GM23248 (cell line): ENCODE measurements at places on chromosomes 7 and 10.

DNA sequence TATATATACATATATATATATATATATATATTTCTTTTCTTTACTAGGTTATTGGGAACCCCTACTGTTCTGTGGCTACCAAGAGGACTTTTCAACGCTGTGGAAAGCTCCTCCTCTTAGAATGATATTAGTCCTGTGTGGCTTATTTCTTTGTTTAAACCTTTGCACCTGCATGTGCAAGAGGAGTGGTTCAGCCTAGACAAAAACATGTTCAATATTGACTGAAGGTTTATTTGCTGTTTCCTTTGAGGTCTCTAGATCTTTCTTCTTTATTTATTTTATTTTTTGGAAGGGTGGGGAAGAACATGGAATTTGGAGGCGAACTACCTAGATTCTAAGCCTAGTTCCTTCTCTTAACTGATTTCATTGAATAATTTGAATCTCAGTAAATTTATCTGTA lies 118.1 kb downstream of the GNAT3 start:
- DNase-seq: no peak

- peak; percentile 66 for DNase-seq
These were observed 37.4 kb downstream of the DNAJC9 start for GRCh38 chr10:73209705-73210104.

DNA sequence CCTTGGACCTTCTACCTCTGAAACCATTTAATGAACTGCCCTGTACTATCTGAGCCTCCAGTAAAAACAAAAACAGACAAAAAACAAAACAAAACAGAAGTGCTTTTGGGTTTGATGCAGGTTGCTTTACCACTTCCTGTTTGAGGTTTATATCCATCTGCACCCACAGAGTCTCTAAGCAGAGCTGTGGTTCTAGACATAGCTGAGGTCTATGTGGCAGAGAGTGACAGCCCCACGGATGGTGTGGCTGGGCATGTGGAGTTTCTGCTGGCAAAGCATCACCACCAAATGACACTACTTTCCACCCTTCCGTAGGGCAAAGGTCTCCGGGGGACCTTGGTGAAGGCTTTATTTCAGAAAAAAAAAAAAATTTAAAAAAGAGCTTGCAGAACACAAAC lies 754.2 kb downstream of the GRID1 start:
- no peak for DNase-seq

DNA sequence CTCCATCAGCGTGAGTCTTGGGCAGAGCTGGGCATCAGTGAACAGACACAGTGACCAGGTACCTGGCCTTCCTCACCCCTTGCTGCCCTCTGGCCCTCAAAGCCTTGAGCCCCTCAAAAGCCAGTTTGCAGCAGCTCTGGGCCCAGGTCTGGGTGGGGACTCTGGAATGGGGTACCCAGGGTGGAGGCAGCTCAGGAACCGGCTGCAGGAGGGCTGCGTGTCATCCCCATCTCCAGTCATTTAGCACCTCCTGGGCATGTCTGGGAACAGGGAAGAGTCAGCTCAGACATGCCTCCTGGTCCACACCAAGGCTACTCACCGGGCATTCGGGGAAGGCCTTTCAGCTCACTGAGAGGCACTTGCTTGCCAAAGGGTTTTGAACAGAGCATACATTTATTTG lies 503.3 kb downstream of the TCERG1L start:
- no peak for DNase-seq

DNA sequence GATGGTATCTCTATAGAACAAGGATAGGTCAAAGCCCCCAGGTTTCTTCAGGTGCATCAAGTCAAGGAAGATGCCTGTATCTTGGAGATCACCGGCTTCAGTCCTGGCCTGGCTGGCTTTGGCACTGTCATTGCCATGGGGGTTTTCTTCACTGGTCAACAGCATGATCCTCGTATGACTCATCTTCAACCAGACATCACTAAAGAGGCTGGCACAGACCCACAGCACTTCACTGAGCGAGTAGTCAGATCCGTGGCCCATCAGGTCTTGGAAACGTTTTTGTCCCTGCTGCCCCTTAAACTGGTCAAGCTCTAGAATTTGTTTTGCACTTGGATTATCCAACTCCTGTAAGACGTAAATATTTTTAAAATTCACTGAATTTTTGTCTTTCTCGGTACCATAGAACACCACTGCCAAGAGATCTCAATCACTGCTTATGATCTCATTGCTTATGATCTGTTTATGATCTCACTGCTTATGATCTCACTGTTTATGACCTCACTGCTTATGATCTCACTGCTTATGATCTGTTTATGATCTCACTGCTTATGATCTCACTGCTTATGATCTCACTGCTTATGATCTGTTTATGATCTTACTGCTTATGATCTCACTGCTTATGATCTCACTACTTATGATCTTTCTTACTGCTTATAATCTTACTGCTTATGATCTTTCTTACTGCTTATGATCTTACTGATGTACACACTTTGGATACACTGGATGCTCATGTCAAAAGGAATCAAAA lies 135.2 kb downstream of the CYP26A1 start:
- peak; percentile 78 for DNase-seq

- peak; percentile 1 for DNase-seq
These were observed 285.2 kb downstream of the PTPRN2 start for GRCh38 chr7:158302274-158303070.

- DNase-seq: peak; percentile 24
These were observed 59.9 kb upstream of the KAT6B start for GRCh38 chr10:74766501-74766900.

DNA sequence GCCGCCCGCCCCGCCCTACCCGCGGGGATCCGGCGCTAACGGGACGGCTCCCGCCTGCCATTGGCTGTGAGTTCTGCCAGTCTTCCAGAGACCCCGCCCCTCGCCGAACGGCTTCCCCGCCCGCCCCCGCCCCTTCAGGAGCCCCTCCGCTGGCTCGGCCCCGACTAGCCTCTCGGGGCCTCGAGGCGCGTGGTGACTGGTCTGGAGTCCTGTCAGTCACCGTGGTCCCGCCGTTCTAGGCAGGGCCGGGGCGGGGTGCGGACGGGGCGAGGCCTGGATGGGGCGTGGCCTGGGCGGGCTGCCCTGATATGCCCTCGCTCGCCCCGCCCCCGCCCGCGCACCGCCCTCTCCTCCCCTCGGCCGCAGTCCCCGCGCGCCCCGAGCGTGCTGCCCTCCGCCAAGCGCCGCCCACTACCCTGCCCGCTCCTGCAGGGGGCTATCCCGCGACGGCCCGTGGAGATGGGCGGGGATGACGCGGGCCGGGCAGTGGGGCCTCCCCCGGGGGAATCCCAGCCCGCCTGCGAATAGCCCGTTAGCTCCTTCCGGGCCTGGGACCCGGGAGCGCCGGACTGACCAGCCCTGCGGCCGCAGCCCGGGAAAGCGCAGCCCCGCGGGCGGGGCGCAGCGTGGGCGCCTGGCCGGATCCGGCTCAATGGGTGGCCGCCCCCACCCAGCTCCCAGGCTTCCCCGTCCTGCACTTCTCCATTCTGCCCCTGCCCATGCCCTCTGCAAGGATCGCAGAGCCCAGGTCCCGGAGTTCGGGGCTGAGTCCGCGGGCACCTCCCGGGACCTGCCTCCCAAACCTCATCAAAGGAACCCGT lies 444 bp upstream of the HIP1 start:
- DNase-seq: peak; percentile 100

DNA sequence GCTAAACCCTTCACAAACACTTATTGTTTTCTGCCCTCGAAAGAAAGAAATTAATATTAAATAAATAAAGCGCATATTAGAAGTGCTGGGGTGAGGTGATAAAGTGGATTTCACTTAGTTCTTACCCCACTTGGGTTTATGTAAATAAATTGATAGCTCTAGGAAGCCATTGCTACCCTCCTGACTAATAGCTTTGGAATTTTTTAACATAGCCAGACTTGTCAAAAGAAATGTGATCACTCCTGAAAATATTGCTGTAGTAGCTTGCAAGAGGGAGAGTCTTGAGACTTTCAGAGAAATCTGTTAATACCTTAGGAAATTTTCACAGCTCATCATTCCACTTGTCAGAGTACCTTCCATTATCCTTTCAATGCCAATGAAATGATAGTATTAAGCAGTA lies 7.6 kb downstream of the ARL5B start:
- peak; percentile 57 for DNase-seq

GRCh38 chr10:59623133-59624121 lies 86.2 kb downstream of the SLC16A9 start:
- no peak for DNase-seq

GRCh38 chr7:123784263-123784662 lies 35.5 kb upstream of the WASL start:
- no peak for DNase-seq

DNA sequence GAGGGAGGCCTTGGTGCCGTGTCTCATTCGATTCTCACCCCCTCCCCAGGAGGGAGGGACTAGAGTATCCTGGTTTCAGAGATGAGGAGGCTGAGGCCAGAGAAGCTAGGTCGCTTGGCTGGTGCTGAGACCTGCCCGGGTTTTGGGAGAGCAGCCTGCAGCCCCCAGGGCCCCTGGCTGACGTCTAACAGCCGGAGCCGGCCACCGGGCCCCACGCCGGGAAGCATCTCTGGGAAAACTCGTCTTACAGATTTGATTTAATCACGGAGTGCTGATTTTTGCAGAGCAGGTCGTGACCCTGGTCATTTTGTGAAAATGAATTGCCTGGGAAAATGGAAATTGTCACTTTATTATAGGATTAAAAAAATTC lies 97.5 kb downstream of the MICALL2 start:
- DNase-seq: no peak

DNA sequence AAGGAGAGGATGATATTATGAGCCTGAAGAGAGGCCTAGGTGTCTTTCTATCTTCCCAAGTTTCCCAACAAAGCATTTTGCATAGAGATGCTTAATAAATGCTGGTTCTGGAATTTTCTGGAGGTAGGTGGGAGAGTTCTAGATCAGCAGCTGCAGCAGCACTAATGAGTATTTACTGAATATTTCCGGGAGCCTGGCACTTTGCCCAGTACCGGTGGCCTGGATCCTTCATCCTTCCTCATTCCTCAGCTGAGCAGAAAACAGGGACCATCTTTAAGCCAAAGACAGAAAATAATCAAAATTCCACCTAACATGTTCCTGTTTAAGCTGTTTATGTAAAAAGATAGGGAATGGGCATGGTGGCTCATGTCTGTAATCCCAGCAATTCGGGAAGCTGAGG lies 813.2 kb upstream of the AUTS2 start:
- no peak for DNase-seq

DNA sequence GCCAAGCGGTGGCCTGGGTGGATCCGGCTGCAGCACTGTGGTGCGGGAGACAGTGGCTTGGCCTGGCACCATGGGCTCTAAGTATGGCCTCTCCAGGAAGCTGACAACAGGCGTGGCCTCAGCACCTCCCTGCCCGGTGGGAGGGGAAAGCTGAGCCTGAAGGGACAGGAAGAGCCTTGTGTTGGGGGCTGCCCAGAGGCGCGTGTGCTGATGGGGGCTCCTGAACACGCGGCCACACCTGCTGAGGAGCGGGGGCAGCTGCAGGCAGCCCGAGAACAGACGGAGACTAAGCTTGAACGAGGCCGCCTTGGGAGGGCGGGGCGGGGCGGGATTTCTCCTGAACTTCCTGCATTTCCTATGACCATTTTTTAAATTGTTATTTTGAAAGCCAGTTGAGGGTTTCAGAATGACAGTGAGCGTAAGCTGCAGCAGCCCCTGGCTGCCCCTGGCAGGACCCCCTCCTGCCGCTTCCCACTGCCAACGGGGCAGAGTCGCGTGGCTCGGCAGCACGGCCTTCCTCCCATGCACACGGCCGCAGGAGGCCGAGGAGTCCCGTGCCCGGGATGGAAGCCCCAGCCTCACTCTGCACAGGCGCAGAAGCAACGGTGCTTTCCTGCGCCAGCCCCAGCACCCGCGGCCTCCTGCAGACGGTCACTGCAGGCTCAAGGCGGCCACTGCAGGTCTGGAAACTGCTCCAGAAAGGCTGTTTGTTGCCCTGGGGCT lies 43.2 kb downstream of the DPYSL4 start:
- DNase-seq: no peak

DNA sequence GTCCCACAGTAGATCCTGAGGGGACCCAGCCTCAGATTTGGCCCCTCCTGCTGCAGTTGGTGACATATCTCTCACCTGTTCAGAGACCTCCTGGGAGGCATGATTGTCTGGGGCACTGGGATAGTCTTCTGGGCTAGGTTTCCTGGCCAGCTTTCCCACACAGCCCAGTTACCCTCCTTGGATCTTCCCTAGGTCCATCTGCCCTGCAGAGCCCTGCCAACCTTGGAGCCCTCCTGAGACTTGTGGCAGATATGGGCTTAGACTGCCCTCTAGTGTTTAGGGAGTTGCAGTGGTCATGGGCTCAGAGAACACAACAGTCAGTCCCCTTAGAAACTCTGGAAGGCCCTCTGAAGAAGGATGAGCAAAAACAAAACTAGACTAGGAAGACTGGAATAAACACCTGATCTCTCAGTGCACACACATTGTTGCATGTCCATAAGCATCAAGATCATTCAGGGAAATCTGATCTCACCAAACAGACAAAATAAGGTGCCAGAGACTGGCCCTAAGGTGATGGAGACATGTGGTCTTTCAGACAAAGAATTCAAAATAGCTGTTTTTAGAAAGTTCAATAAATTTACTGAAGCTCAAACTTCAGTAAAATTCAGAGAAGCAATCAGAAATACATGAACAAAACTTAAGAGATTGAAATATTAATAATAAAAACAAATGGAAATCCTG lies 324.6 kb downstream of the ATRNL1 start:
- DNase-seq: peak; percentile 20

GRCh38 chr7:47285860-47286491 lies 295.9 kb downstream of the TNS3 start:
- peak; percentile 85 for DNase-seq

- no peak for DNase-seq
These were observed 34.5 kb upstream of the GSAP start for GRCh38 chr7:77450613-77451012.

- DNase-seq: peak; percentile 100
These were observed 17.7 kb downstream of the ADAM8 start for GRCh38 chr10:133258818-133259601.

DNA sequence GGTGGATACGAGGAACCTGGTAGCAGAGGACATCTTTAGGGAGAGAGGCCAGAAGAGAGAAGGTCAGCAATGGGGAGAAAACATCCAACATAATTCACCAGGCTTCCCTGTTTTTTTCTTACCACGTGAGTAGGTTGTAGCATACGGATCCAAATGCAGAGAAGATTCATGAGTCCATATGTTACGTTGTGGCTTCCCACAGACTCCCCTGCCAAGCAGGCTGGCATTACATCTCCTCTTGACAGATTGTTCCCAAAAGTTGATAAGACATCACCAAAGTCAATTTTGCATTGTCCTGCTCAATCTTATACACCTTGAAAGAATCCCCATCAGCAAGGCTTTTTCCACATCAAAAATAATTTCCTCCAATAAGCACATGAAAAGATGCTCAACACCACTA lies 39.7 kb downstream of the DRGX start:
- no peak for DNase-seq
